Thoracic aorta (tissue), 2 donors: ENCODE measurements at places on chromosomes 2 and 18. TPM values are rescaled to one million over a fixed set of nuclear protein-coding genes. Genes with fewer than 3 reads are reported as not detected.
A peak's percentile ranks its signal among the peaks of the same experiment; 100 is the strongest.

- peak; percentile 2 for DNase-seq
These were observed 459.9 kb downstream of the PIK3C3 start for GRCh38 chr18:42414756-42415454.

GRCh38 chr2:15753811-15754702 is 162.4 kb downstream of the DDX1 start:
- no peak for DNase-seq

GRCh38 chr2:227082286-227082685 is 81.7 kb downstream of the COL4A4 start:
- DNase-seq = no peak

PROM2 gene
- total RNA-seq = 10.0 TPM

MEP1B gene
- total RNA-seq = not detected

DNA sequence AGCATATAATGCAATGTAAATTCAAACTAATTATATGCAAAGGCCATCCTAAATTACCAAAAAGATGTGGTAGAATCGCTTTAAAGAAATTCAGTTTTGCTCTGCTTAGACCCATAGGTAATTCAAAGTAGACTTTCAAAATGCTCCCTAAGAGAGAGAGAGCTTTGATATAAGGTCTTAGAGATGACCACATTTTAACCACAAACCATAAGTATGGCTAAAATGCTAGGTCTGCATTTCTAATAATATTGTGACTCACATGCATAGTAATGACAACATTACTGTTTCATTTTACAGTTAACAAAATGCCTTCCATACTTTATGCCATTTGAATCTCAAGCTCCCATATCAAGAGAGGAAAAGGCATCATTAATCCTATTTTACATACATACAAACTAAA is 144.5 kb downstream of the RAD51AP2 start:
- DNase-seq = no peak

AOX1 gene
- total RNA-seq = 69.9 TPM

- no peak for DNase-seq
These were observed 23.0 kb downstream of the CDC42EP3 start for GRCh38 chr2:37648331-37649011.

GRCh38 chr18:33916200-33916599 is 308.5 kb downstream of the NOL4 start:
- DNase-seq = no peak

DNA sequence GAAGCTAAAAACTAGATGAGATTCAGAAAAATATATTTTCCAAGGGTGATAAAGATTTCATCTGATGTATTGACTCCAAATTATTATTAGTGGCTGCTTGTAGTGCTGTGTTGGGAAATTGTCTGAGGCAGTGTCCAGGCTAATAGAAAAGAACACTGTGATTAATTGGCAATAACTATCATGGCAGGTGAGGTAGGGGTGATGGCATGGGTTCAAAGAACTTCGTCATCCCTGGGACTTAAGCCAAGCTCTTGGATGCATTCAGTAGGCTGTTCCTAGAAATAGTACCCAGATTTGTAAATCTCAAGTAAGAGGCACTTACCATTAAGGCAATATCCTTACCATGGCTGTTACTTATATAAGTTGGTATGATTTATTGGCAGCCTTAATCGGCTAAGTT is 13.2 kb upstream of the RAPGEF4 start:
- DNase-seq = no peak

GRCh38 chr2:203739351-203739750 is 32.9 kb downstream of the CD28 start:
- DNase-seq = no peak

- no peak for DNase-seq
These were observed 14.7 kb downstream of the PCARE start for GRCh38 chr2:29059624-29060023.

DNA sequence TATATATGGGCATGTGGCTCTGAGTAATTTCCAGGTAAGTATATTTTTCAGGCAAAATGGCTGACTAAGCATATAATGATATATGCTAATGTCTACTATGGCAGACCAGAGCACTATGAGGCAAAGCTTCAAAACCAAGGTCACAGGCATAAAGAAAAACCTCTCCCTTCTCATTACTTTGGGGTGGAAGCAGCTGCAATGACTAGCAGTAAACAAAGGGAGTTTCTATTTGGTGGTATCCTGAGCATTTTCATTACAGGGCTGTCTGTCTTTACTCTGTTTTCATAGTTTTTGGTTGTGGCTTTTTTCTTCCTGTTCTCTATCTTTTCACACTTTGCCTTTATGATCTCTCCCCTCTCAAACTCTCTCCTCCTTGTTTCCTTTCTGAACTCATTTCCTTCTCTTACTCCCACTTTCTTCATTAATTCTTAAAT is 15.6 kb downstream of the PDE6D start:
- DNase-seq = no peak

GRCh38 chr18:10863026-10863425 is 286.3 kb downstream of the PIEZO2 start:
- no peak for DNase-seq

- DNase-seq = no peak
These were observed 8.6 kb upstream of the CNDP1 start for GRCh38 chr18:74525741-74526140.

DNA sequence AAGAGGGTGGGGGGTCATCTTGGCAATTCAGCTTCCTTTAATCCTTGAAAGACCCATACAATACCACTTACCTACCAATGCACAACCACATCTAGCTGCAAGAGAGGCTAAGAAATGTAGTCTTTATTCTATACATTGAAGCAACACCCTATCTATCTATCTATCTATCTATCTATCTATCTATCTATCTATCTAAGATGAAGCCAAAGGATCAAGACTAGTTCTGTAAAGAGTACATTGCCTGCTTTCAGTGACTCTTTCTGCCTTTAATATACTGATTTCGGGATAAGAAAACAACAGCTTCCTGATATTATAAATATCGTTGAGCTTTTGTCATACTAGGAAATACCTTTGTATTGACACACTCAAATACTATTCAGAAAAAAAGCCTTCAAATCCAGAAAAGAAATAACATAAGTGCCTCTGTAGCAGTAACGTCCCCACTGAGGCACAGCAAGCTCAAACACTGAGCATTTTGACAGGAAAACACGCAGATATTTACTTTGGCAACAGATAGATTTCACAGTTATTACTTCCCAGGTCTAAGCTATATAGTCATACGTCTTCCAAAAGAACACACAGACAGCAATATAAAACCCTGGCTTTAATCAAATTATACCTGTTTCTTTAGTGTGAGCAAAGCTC is 139.4 kb upstream of the SERTAD2 start:
- no peak for DNase-seq

GRCh38 chr2:147659051-147659450 is 185.8 kb upstream of the ACVR2A start:
- DNase-seq = no peak

DNA sequence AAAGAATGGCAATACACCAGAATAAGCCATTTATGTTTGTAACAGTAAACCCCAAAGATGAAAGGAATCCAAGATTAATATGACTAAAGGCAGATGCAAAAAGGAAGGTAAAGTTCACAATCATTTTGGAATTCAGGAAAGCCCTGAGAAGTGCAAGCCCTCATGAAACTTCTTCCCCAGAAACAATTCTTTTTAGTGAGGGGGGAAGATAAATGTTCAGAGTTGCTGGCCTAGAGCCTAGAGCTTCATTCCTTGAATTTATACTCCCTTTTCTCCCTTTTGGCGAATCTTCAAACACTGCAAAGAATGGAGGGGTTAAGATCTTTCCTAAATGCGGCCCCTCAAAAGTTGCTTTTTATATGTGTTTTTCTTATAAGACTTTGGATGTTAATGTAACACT is 368.8 kb downstream of the MEIS1 start:
- no peak for DNase-seq

DNA sequence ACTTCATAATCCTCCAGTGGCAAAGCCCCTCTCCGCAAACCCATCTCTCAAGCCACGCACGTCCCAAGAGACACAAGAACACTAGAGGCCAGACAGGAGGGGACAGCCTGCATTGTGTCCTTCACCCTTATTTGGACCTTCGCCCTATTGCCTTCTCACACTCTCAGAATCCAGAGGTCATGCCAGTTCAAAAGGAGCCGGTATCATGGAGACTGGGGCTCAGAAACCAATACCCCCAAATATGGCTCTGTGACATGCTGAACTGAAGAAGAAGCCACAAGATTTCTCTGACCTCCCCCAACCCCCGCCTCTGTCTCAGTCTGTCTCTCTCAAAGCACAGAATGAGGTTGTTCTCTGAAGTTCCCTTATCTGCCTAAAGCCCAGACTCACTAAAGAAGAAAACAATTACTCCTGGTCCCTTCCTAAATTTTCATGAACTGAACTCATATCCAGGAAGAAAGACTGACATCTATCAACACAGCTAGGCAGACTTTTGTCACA is 19.2 kb upstream of the SPATA3 start:
- DNase-seq = no peak

GRCh38 chr2:27724905-27725701 is 46.4 kb upstream of the MRPL33 start:
- DNase-seq = no peak

- no peak for DNase-seq
These were observed 61.0 kb downstream of the PXDN start for GRCh38 chr2:1683297-1683696.

SLC9A4 gene
- total RNA-seq = 1.4 TPM
